GM13977 (cell line): ENCODE measurements at places on chromosomes 6 and 20.

GRCh38 chr6:138520463-138520862, 21.2 kb upstream of the NHSL1 start:
- no peak for DNase-seq

- DNase-seq = no peak
Measured at GRCh38 chr6:126539022-126539421, 199.1 kb downstream of the CENPW start.

DNA sequence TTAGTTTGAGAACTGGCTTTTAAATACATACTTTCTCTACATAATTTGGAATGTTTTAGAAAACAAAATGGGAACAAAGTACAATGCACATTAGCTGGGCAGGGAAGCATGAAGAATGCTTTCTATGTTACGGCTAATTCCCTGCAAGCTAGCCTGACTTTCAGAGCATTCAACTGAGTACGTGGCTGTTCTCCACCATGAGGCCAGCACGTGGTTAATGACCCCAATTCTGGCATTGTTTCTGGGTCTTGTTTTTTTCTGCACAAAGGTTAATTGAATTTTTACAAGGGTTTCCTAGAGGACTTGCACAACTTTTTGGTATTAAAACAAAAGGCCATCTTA, 208.6 kb upstream of the AGPAT4 start:
- no peak for DNase-seq

- DNase-seq = no peak
Measured at GRCh38 chr6:14123386-14124111, 6.0 kb downstream of the CD83 start.

- no peak for DNase-seq
Measured at GRCh38 chr20:40682104-40682981, 6.7 kb downstream of the MAFB start.

GRCh38 chr20:58251979-58252591, 23.6 kb upstream of the ANKRD60 start:
- DNase-seq = no peak

GRCh38 chr6:128063850-128064539, 163.1 kb upstream of the THEMIS start:
- DNase-seq = no peak

DNA sequence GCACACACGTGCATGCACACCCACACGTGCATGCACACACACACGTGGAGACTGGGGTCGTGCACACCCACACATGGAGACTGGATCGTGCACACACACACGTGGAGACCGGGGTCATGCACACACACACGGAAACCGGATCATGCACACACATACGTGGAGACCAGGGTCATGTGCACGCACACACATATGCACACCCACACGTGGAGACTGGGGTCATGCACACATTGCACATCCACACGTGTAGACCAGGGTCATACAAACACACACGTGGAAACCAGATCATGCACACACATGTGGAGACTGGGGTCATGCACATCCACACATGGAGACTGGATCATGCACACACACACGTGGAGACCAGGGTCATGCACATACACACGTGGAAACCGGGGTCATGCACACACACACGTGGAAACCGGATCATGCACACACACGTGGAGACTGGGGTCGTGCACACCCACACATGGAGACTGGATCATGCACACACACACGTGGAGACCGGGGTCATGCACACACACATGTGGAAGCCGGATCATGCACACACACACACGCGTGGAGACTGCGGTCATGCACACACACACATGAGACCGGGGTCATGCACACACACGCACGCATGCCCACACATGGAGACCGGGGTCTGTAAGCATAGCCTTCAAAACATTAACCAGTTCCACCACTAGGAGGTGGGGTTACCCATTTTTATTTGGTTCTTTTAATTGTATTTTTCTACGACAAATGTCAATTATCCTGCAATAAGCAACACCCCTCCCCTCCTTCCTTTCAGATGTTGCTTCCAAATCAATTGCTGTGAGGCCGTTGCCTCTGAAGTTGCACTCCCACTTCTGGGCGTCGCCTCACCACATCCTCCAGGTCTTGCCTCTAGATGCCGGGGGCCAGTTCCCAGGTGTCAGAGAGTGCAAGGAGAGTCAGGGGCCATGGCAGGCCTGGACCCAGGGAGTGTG, 95.8 kb downstream of the TMEM242 start:
- DNase-seq = no peak

DNA sequence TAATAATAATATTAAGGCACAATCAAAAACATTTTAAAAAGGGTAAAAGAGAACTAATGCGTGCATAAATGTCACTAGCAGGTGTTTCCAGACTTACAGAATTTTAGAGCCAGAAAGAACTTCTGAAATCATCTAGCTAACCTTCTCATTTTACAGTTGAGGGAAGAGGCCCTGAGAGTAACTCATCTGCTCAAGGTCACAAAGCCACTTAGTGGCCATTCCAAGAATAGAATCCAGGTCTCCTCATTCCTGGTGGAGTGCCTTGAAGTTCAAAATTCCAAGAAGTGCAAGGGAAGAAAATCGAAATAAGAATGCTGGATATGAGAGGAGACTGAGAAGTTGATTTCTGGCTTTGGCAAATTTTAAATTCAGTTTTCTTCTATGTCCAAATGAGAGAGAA, 3.2 kb upstream of the KIAA0408 start:
- no peak for DNase-seq

GRCh38 chr20:33828967-33829560, 17.9 kb downstream of the CHMP4B start:
- DNase-seq = no peak

DNA sequence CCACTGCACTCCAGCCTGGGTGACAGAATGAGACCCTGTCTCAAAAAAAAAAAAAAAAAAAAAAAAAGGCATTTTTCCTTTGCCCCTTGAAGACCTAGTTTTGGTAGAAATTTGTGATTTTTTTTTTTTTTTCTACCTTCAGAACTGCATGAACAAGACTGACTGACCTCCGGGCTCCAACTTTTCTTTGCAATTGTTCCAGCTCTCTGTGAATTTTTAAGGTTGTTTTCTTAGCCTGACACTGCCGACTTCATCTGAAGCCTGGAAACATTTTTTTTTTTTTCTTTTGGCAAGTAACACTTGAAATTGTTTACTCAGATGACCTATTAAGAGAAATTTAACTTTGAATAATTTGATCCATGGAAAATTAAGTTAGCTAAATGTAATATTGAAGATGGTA, 73.0 kb downstream of the SLC24A3 start:
- DNase-seq = no peak

GRCh38 chr20:32031007-32031958, 20.8 kb upstream of the HCK start:
- peak; percentile 64 for DNase-seq

DNA sequence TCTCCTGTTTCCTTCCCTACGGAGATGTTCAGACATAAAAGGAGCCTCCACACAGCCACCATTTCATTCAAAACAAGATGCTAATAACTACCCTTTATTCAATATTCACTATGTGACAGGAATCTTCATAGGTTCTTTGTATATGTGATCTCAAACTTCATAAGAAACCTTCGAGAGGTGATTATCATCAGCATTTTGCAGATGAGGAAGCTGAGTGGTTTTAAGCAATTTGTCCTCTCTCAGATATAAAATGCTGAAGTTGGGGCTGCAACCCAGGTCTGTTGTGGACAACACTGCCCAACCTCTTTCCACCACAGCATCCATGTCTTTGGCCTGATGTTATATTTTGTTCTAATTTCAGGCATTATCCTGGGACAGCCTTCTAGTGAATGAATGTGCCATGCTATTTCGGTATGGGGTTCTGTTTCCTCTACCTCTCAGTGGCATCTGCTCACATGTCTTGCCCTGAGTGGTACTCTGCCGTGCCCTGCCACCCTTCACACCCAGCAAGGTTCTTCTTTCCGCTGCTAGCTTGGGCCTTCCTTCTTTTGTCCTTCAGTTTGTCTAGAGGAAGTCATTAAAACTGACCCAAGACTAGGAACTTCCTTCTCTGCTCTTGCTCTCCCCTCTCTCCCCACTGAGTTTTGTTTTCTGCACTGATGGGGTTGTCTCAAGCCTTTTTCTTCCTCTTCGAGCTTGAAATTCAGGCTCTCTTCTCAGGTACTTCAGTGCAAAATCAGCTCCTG, 300.9 kb upstream of the PRDM1 start:
- no peak for DNase-seq

DNA sequence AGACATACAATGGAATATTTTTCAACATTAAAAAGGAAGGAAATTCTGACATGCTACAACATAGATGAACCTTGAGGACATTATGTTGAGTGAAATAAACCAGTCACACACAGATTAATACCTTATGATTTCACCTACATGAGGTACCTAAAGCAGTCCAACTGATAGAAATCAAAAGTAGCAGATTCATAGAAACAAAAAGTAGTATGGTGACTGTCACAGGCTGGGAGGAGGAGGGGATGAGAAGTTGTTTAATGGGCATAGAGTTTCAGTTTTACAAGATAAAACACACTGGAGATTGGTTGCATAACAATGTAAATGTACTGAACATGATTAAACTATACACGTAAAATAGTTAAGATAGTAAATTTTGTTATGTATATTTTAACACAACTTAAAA, 48.5 kb upstream of the OLIG3 start:
- DNase-seq = no peak

DNA sequence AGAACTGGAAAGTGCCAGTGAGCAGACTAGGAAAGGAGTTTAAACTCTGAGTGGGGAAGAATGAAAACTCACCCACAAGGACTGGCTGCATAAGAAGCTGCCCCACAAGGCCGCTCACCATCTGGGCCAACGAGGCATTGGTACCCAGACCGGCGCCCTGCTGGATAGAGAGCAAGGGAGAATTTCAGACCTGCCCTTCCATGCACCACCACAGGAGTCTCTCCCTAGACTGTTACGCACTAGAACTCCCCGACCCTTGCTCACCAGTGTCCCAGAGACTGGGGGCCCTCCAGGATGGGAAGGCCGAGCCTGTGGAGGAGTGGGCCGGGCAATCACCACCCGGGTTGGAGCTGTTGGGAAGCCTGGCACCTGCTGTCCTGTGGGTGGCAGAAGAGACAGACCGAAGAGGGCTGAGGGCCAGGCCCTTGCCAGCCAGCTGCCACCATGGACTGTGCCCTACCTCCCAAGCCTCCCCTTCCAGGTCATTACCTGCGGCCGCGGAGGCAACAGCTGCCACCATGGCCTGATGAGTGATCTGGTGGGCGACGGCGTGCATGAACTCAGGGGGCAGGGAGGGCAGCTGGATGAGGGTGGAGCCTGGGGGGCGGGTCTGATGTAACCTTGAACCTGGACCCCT, 8.5 kb downstream of the BAG6 start:
- DNase-seq = no peak

DNA sequence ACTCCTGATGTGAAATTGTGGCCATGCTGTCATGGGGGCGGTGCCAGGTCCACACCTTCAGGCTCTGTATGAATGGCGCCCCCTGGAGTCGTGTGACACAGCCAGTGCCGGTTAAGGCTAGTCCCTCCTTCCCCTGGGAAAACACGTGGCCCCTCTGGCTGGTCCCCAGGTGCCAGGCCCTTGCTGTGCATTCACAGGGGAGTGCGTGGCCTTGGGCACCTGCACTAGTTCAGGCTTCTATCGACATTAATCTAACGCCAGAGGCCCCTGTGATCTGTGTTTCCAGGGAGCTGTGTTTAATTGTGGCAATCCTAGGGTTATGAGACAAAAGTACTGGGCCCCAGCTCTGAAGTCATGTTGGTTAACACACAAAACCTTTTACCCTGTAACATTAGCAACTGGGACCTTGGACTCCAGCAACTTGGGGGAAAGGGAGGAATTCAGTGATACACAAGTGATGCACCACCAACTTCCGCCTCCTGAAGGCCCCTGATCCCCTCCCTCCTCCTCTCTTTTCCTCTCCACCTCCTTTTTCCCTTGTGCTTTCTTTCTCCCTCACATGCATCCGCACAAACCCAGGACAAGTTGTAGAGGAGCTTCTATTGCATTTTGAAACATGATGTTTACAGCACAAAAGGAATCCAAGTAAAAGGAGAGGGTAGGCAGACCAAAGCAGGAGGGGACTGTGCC, 74.0 kb downstream of the SSR1 start:
- peak; percentile 65 for DNase-seq

- DNase-seq = no peak
Measured at GRCh38 chr20:6311841-6312655, 189.2 kb upstream of the FERMT1 start.

DNA sequence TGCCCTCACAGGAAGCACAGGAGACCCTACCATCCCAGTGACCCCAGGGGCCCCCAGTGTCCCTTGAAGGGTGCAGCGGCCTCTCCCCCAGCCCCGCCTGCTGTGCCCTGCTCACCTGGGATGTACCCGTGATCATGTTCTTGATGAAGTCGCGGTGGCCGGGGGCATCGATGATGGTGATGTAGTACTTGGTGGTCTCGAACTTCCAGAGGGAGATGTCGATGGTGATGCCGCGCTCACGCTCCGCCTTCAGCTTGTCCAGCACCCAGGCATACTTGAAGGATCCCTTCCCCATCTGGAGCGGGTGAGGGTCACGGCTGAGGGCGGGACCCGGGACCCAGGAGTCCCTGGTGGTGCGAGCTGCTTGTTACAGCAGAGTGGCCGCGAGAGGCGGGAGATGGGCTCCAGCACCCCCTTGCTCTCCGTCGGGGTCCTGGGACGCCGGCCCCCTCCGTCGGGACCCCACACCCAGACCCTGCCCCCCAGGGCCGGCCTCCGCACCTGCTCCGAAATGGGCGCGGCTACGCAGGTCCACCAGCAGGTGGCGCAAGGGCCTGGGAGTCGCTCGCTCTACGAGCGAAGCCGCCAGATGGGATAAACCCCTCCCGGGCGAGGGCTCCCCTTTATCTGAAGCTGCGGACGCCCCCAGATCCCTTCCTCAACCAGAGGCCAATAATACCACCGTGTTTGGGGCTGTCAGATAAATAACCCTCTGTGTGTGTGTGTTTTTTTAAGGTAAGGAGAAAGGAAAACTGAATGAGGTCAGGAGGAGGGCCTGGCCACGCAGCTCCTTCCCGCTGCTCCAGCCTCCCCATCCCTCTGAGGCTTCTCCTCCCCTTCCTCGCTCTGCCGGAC, 2.9 kb downstream of the EEF1A2 start:
- peak; percentile 93 for DNase-seq

GRCh38 chr6:106885679-106886078, 88.8 kb downstream of the CD24 start:
- no peak for DNase-seq

- DNase-seq = no peak
Measured at GRCh38 chr6:13558718-13559117, 15.7 kb upstream of the SIRT5 start.

DNA sequence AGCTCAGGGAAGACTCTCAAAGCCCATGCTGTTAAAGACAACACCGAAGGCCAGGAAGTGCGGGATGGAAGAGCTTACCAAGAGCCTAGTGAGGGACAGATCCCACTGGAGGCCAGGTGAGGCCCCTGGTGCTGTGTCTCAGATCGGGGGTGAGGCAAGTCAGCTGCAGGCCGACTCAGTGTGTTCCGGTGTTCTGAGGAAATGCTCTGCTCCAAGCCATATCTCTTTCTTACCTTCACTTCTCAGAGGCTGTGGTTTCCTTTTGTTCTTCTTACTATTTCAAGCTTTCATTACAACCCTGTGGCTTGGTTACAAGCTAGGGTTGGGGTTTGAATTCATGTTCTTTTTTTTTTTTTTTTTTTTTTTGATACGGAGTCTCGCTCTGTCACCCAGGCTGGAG, 114.3 kb upstream of the ZFP64 start:
- DNase-seq = no peak

- DNase-seq = no peak
Measured at GRCh38 chr6:136178749-136179148, 71.4 kb downstream of the MTFR2 start.

GRCh38 chr6:156686301-156686994, 90.7 kb upstream of the ARID1B start:
- DNase-seq = peak; percentile 50

GRCh38 chr6:84224251-84224650, 3.2 kb downstream of the CEP162 start:
- no peak for DNase-seq

- DNase-seq = no peak
Measured at GRCh38 chr6:164911151-164911550, 398.3 kb downstream of the C6orf118 start.
